ENCODE measurements at places on chromosomes 2 and 18.
A peak's percentile ranks its signal among the peaks of the same experiment; 100 is the strongest.

DNA sequence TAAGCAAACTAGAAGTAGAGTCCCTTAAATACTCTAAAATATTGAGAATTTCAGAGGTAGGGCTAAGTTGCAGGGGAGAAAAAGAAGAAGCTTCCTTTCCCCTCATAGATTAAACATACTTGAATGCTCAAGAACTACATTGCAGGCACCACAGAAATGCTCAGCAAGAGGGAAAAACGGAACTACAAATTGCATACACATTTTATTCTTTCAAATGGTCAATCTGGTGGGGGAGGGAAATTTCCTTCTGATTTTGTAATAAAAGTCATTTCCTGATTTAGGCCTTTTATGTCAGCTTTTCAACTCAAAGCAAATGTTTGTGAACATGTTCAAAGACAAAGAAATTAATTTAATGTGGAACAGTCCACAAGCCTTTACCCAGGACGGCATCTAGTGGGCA lies 33.0 kb downstream of the FARSB start:
- H3K27ac ChIP-seq = no peak overlapping the region
- H3K4me3 ChIP-seq = no peak overlapping the region
- no peak for ATAC-seq
- H3K27me3 ChIP-seq = no peaks in the 10 kb centered on the region
- H3K36me3 ChIP-seq = peaks cover 93% of the 10 kb centered on the region

DNA sequence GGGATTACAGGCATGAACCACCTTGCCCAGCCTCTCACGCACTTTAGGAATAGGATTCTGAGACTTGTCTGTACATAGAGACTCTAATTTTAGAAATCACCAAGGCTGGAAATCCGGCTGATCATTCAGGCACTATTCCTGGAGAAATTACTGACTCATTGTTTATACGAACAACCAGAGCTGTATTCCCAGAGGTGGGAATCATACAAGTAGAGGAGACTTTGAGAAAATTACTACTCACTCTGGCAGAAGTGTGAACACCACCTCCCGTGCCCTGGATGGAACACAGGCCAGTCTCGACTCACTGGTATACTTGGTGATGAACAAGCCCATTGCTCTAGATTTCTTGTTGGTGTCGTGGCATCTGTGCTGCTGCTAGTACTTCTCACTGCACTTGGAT lies 5.8 kb upstream of the ADNP2 start:
- H3K4me3 ChIP-seq = no peak overlapping the region
- peaks cover 33% of the 10 kb centered on the region for H3K4me1 ChIP-seq
- H3K27me3 ChIP-seq = no peaks in the 10 kb centered on the region
- H3K36me3 ChIP-seq = no peaks in the 10 kb centered on the region
- H3K27ac ChIP-seq = peak overlapping the region; percentile 67
- ATAC-seq = peak; percentile 79

DNA sequence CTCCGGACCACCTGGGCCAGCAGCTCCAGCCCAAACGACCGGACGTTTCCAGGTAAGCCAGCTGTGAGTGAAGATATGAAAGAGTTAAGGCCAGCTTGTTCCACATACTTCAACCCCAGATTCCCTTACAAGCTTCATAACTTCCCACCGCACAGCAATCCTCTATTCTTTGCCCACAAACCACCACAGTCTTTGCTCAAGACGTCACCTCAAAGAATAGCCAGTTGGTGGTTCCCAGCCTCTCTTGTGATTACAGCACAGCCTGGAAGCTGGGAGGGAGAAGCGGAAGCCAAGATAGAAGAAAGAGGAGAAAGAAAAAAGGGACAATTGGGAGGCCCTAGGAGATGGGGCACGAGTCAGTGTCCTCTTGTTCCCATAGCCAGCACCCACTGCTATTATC lies 70.6 kb downstream of the NRP2 start:
- ATAC-seq = no peak
- no peaks in the 10 kb centered on the region for H3K36me3 ChIP-seq
- peak overlapping the region; percentile 77 for H3K27ac ChIP-seq
- peaks cover 24% of the 10 kb centered on the region for H3K4me1 ChIP-seq
- no peak overlapping the region for H3K4me3 ChIP-seq
- no peaks in the 10 kb centered on the region for H3K27me3 ChIP-seq

GRCh38 chr2:7899241-7899640 lies 782.6 kb upstream of the ID2 start:
- H3K4me3 ChIP-seq = no peak overlapping the region
- ATAC-seq = no peak
- H3K27ac ChIP-seq = no peak overlapping the region
- no peaks in the 10 kb centered on the region for H3K36me3 ChIP-seq
- H3K27me3 ChIP-seq = no peaks in the 10 kb centered on the region

DNA sequence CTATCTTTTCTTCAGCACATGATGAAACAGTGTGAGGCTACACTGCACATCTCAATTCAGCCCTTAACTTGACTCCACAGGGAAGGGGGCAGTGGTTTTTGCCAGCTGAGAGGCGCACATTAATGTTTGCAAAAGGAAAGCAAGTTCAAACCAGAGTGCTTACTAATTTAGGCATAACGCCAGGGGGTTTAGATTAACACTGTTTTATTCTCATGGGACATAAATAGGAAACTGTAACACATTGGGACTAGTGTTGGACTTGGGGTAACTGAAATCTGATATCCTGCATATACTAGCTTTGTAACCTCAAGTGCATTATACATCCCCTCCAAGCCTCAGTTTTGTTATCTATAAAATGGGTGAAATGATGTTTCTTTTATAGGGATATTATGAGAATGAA lies 821.2 kb upstream of the ID2 start:
- no peak for ATAC-seq
- no peaks in the 10 kb centered on the region for H3K4me1 ChIP-seq
- no peaks in the 10 kb centered on the region for H3K27me3 ChIP-seq
- no peaks in the 10 kb centered on the region for H3K36me3 ChIP-seq

- H3K4me3 ChIP-seq = no peak overlapping the region
- no peaks in the 10 kb centered on the region for H3K27me3 ChIP-seq
- no peak for ATAC-seq
These were observed 905.6 kb downstream of the TMEM182 start for GRCh38 chr2:103667335-103667884.

DNA sequence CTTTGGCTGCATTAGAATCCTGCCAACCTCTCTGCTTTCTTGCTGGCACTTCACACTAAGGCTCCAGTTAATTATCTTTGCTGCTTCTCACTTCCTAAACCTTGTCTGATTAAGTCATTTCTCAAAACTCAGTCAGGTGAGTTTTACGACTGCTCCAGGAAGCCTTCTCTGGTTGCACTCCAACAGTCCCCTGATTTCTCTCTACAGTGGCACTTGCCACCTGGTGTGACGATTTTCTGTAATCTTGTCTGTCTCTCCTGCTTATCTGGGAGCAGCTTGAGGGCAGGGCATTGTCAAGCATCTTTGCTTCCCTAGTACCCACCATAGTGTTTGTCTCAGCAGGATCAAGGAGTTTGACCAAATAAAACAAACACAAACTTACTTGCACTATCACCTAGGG lies 10.4 kb upstream of the GATA6 start:
- H3K36me3 ChIP-seq = no peaks in the 10 kb centered on the region
- H3K4me1 ChIP-seq = no peaks in the 10 kb centered on the region
- H3K4me3 ChIP-seq = no peak overlapping the region

DNA sequence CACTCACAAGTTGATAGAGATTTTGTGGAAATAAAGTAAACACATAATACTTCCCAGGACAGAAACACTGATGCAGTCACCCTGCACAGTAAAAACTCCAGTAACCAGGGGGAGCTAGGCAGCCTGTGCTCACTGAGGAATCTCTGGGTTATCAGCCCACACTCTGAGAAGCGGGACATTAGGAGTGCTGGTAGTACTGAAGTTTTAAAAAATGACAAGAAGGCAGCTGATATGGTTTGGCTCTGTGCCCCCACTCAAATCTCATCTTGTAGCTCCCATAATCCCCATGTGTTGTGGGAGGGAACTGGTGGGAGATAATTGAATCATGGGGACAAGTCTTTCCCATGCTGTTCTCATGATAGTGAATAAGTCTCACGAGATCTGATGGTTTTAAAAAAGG lies 31.4 kb downstream of the KCTD1 start:
- H3K27ac ChIP-seq = no peak overlapping the region
- H3K4me3 ChIP-seq = no peak overlapping the region
- ATAC-seq = no peak
- H3K4me1 ChIP-seq = no peaks in the 10 kb centered on the region

DNA sequence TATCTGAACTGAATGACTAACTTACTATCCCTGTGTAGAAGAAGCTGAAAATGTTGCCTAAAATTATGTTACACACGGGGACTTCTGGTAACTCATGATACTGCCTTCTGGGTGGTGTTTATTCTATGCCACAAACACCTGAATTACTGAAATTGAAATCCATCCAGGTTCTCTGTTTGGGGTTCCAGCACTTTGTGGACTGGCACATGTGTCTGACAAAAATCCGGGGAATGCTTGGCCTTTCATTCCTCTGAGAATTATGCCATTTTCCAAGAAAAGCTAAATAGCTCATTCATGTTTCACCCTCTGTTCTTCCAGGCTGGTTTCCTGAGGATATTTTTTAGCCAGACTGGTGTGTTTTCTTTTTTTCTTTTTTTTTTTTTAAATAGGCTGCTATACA lies 59.5 kb upstream of the POU3F3 start:
- no peaks in the 10 kb centered on the region for H3K36me3 ChIP-seq
- no peak overlapping the region for H3K4me3 ChIP-seq
- peaks cover 27% of the 10 kb centered on the region for H3K27me3 ChIP-seq
- no peak overlapping the region for H3K27ac ChIP-seq
- ATAC-seq = no peak

GRCh38 chr2:24509425-24509824 lies 18.4 kb downstream of the NCOA1 start:
- H3K27ac ChIP-seq = no peak overlapping the region
- no peak for ATAC-seq
- H3K4me3 ChIP-seq = no peak overlapping the region
- H3K4me1 ChIP-seq = peaks cover 6% of the 10 kb centered on the region
- H3K27me3 ChIP-seq = no peaks in the 10 kb centered on the region

DNA sequence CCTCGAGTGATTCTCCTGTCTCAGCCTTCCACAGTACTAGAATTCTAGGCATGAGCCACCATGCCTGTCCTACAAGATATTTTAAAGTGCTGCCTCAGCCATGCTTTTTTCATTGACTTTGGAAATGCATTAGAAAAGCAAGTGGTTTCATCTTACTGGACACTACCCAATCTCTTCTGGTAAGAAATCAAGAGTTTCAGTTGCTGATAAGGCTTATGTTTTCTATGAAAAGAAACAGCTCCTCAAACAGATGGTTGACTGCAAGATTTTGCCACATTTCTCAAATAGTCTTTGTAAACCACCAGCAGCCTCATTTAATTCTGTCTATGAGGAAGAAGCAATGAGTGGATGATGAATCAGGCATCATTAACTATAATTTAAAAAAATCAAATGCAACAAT lies 264.5 kb upstream of the LRP1B start:
- ATAC-seq = no peak
- no peak overlapping the region for H3K27ac ChIP-seq
- no peaks in the 10 kb centered on the region for H3K4me1 ChIP-seq
- no peak overlapping the region for H3K4me3 ChIP-seq

DNA sequence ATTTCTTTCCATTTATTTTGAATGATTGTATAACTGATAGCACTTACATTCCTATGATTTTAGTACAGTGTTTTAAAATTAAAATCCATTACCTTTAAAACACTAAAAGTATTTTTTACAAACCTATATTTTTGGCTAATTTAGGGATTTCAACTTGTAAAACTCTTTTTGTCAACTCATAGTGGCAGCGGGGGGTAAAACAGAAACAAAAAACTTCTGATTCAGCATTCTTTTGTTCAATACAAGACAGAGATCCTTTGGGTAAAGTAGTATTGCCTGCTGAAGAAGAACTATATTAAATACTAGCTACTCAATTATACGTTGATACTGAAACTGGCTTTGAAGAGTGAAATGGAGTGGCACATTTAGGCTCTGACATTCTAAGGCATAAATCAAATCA lies 437.4 kb upstream of the CDH19 start:
- H3K4me1 ChIP-seq = no peaks in the 10 kb centered on the region
- H3K27ac ChIP-seq = no peak overlapping the region
- ATAC-seq = no peak

- no peaks in the 10 kb centered on the region for H3K4me1 ChIP-seq
- H3K36me3 ChIP-seq = no peaks in the 10 kb centered on the region
- no peak overlapping the region for H3K27ac ChIP-seq
These were observed 54.4 kb upstream of the MYO3B start for GRCh38 chr2:170123593-170123992.

DNA sequence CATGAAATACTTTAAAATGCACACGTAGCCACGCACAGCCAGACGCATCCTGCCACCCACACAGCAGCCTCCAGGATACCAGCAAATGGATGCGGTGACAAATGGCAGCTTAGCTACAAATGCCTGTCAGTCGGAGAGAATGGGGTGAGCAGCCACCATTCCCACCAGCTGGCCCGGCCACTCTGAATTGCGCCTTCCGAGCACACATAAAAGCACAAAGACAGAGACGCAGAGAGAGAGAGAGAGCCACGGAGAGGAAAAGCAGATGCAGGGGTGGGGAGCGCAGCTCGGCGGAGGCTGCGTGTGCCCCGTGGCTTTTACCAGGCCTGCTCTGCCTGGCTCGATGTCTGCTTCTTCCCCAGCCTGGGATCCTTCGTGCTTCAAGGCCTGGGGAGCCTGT lies 4.1 kb downstream of the INHBB start:
- no peaks in the 10 kb centered on the region for H3K4me1 ChIP-seq
- H3K27ac ChIP-seq = no peak overlapping the region
